CD14-positive monocyte (primary cell): ENCODE measurements at places on chromosomes 2 and 18. TPM values are rescaled to one million over a fixed set of nuclear protein-coding genes. Genes with fewer than 3 reads are reported as not detected.
A peak's percentile ranks its signal among the peaks of the same experiment; 100 is the strongest.

- H3K36me3 ChIP-seq, result peaks cover 41% of the 10 kb centered on the region
- H3K27me3 ChIP-seq, result no peaks in the 10 kb centered on the region
- H3K27ac ChIP-seq, result peak overlapping the region; percentile 79
- DNase-seq, result no peak
- no peak overlapping the region for H3K4me3 ChIP-seq
Measured at GRCh38 chr2:144452989-144453336, 67.0 kb downstream of the ZEB2 start.

The LONRF2 gene
- polyA plus RNA-seq, result not detected in 2 replicates

DNA sequence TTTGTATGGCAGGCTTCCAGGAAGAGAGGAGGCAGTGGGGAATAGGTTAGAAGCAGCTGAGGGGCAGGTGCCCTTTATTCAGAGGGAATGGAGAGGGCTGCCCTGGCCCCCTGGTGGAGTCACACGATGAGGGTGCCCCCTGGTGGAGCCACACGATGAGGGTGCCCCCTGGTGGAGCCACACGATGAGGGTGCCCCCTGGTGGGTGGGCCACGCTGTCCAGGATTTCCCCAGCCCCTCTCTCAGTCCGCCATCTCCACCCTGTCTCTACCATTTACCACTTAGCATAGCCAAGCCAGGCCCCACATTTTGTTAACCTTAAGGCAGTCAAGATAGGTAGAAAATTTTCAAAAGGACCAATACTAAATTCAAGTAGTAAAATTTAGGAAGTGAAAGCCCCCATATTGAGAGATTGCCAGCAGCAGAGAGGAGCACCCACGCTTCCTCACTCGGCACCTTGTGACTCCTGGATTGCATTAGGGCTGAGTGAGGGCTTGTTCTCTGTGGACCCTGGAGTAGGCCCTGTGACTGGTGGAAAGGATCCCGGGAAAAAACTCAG, 10.4 kb upstream of the FAM228A start:
- no peak overlapping the region for H3K27ac ChIP-seq
- no peak overlapping the region for H3K4me3 ChIP-seq
- no peaks in the 10 kb centered on the region for H3K27me3 ChIP-seq
- H3K4me1 ChIP-seq, result peaks cover 9% of the 10 kb centered on the region
- DNase-seq, result peak; percentile 0

DNA sequence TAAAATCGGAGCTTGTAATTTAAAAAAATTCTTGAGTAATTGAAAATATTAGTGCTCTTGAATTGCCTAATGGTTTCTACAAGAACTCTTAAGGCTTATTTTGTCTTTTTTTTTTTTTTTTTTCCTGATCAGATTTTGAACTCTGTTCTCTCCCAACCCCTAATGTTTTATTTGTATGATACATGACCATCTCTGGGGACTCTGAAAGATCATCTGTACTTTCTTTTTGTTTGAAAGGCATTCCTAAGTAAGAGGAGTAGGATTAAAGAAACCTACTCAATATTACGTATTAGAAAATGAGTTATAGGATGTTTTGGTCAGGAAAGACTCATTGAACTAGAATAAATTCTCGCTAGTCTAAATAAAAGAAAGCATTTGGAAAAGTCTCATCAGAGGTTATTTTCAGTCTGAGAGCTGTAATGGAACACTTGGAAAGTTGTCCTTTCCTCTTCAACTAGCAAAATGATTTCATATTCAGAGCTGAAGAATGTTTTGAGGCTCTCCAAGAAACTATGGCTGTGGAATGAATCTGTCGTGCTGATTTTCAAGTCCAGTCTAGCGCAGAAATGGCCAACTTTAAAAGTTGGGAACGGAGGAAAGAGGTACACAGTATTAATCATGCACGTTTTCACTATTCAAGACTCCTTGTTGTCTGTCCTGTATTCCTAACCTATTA, 182.7 kb downstream of the PRPF40A start:
- H3K4me1 ChIP-seq, result peaks cover 7% of the 10 kb centered on the region
- no peak for DNase-seq
- no peaks in the 10 kb centered on the region for H3K36me3 ChIP-seq
- H3K4me3 ChIP-seq, result no peak overlapping the region
- no peak overlapping the region for H3K27ac ChIP-seq

GRCh38 chr18:47826157-47827074, 104.0 kb downstream of the SMAD2 start:
- H3K36me3 ChIP-seq, result peaks cover 5% of the 10 kb centered on the region
- no peak for DNase-seq
- H3K27me3 ChIP-seq, result no peaks in the 10 kb centered on the region
- no peak overlapping the region for H3K4me3 ChIP-seq
- H3K27ac ChIP-seq, result no peak overlapping the region

DNA sequence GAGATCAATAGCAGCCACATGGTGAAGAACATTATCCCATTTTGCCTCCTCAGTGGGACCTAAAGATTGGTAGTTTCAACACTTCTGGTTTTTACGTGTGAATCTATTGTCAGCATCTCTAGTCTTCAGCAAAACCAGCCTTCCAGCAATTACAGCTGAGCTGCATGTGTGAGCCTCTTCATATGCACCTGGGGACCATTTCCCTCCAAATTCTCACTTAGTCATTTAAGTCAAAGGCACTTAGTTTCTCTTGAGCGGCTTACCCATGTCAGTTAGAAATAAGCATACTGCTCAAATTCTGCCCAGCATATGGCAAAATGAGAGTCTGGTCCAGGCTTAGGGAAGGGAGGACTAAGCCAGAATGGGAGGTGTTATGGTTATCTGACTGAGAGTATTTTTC, 99.7 kb upstream of the NXPH2 start:
- H3K27ac ChIP-seq, result no peak overlapping the region
- no peaks in the 10 kb centered on the region for H3K4me1 ChIP-seq
- no peaks in the 10 kb centered on the region for H3K36me3 ChIP-seq

DNA sequence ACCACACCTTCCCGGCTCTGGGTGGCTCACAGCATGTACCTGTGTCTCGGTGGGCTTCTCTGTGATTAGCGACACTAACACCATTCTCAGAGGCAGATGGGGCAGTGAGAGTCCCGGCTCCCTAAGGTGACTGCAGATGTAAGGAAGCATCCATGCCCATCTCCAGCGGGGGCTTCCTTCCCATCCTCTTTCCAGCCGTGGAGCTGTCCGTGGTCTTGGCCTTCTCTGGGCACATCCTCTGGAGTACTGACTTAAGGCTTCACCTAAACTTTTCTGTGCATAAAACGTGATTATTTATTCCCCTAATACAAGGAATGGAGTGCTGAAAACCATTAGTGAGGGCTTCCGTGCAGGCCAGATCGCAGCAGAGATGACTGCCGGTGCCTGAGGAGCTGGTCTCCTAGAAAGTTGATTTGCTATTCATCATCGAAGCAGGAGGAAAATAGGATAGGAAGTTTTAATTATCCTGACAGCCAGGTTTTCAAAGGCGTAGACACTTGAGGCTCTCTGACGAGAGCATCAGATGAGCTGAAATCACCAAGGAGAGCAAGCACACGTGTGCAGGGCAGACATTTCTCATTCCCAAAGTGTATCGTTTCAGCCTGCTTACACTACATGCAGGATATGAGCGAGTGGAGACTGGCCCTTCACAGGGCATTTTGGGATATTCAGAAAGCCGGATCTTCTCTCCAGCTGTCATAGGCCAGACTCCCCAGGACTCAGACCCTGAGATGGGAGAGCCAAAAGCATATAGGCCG, 186.1 kb upstream of the SALL3 start:
- H3K27ac ChIP-seq, result no peak overlapping the region
- H3K36me3 ChIP-seq, result no peaks in the 10 kb centered on the region
- H3K4me1 ChIP-seq, result no peaks in the 10 kb centered on the region
- no peaks in the 10 kb centered on the region for H3K27me3 ChIP-seq

The GPR39 gene
- polyA plus RNA-seq, result not detected

The PSMA8 gene
- not detected for polyA plus RNA-seq

The UGT1A9 gene
- not detected for polyA plus RNA-seq

DNA sequence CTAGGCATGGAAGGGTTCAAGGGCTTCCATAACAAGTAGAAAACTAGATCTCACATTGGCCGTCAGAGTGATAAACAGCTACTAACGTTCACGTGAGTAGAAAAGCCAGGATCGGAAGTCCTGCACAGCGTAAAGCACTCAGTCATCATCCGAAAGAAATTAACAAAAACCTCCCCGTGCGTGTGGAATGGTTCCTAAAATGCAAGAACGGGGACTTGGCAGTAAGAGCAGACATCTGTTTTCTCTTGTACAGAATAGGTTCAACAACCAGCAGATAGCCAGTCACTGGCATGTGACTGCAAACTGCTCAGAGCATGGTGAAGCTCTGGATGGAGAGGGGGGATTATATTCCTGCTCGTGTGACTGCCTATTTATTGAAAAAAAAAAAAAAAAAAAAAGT, 106.9 kb upstream of the ITGB6 start:
- no peak for DNase-seq
- H3K36me3 ChIP-seq, result peaks cover 91% of the 10 kb centered on the region
- H3K4me3 ChIP-seq, result no peak overlapping the region
- no peak overlapping the region for H3K27ac ChIP-seq
- H3K27me3 ChIP-seq, result no peaks in the 10 kb centered on the region
- H3K4me1 ChIP-seq, result no peaks in the 10 kb centered on the region

DNA sequence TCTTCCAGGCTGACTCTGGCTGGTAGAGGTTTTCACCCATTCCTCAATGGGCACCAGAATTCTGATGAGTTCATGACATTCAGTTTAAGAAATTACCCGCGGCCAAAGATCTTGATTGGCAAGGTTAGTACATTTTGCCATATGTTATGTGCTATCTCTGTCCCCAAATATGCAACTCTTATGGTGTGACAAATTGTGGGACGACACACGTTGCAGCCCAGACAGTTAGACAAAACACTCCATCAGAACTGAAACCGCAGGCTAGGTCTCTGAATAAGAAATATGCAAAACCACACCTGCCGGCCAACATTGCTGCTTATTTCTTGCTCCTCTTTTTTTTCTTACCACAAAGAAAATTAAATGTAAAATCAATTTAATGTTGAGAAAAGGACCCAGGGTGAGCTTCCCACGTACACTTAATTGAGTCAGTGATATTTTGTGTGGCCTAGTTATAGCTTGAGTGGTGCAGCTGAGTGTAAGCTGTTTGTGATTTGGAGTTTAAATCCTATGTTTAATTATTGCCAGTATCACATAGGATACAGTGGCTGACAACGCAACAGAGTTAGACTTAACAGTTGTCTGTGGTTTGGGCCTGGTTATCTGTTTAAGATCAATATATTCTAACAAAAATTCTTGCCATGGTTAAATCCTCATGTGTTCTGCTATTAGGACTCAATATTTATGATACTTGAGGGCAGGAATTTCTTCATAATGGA, 35.7 kb upstream of the LTBP1 start:
- H3K4me3 ChIP-seq, result no peak overlapping the region
- H3K4me1 ChIP-seq, result no peaks in the 10 kb centered on the region
- no peak for DNase-seq
- H3K36me3 ChIP-seq, result no peaks in the 10 kb centered on the region
- no peaks in the 10 kb centered on the region for H3K27me3 ChIP-seq

The HOXD3 gene
- not detected for polyA plus RNA-seq

GRCh38 chr2:100339823-100340222, 17.5 kb upstream of the LONRF2 start:
- H3K36me3 ChIP-seq, result no peaks in the 10 kb centered on the region
- no peaks in the 10 kb centered on the region for H3K4me1 ChIP-seq
- no peak overlapping the region for H3K4me3 ChIP-seq
- H3K27me3 ChIP-seq, result peaks cover 2% of the 10 kb centered on the region
- H3K27ac ChIP-seq, result no peak overlapping the region

GRCh38 chr2:235725841-235726240, 232.0 kb downstream of the AGAP1 start:
- no peak overlapping the region for H3K27ac ChIP-seq
- no peak overlapping the region for H3K4me3 ChIP-seq
- H3K36me3 ChIP-seq, result no peaks in the 10 kb centered on the region
- H3K4me1 ChIP-seq, result no peaks in the 10 kb centered on the region
- no peak for DNase-seq

DNA sequence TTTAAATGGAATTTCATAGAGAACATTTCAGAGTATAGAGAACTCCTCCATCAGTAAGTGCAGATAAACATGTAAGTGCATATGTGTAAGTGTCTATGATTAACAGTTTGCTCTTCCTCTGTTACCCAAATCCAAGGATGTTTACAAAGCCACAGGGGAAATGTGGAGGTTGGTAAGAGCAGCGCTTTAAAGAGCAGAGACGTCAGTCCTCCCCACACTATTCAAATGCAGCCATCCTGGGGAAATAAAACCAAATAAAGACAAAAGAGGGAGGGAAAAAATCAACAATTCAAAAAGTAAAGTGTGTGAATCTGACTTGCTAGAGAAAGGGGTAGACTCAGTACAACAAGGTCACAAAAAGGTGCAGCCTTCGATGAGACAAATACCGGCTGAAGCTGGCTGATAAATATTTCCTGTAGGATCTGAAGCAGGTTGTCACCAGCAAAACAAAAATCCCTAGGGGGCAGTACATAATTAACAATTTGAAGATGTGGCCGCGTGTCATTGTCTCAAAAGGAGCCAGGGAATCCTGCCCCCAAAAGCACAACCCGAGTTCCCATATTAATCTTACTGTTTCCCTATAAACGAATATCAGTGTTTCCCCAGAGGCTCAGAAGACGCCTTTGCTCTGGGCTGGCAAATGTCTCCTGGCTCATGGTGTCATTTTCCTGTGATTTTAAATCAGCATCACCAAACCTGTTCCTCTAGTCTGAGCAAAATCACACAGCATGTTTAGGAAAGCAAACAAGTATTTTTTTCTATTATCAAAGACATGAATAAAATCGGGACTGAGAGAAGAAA, 216.5 kb downstream of the CDCA7 start:
- H3K27me3 ChIP-seq, result peaks cover 3% of the 10 kb centered on the region
- DNase-seq, result no peak
- no peaks in the 10 kb centered on the region for H3K4me1 ChIP-seq
- H3K27ac ChIP-seq, result no peak overlapping the region

The CLEC4F gene
- polyA plus RNA-seq, result 6.8 and 17.0 TPM in 2 replicates

GRCh38 chr2:177489719-177490301, 97.2 kb downstream of the AGPS start:
- H3K36me3 ChIP-seq, result peaks cover 52% of the 10 kb centered on the region
- H3K4me1 ChIP-seq, result no peaks in the 10 kb centered on the region
- no peak for DNase-seq
- no peak overlapping the region for H3K27ac ChIP-seq
- H3K27me3 ChIP-seq, result no peaks in the 10 kb centered on the region
- no peak overlapping the region for H3K4me3 ChIP-seq

DNA sequence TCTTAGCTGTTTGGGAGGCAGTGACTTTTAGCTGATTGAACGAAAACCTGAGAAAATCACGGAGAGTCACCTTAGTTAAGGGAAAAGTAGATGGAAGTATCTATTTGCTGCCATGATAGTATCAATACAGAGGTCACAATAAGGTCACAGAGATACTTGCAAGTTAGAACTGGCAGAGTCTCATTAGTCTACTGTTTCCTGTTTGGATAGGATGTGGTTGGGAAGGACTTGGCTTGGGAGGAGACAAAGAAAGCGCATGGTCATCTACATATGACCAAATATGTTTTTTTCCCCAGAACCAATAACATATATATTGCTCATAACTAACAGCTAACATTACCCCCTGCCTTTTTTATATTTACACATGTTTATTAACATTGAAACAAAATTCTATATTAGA, 78.4 kb upstream of the AQP4 start:
- no peaks in the 10 kb centered on the region for H3K27me3 ChIP-seq
- H3K36me3 ChIP-seq, result no peaks in the 10 kb centered on the region
- no peak overlapping the region for H3K4me3 ChIP-seq
- no peaks in the 10 kb centered on the region for H3K4me1 ChIP-seq
- no peak for DNase-seq
